ENCODE measurements at places on chromosomes 2 and 18. TPM values are rescaled to one million over a fixed set of nuclear protein-coding genes. Genes with fewer than 3 reads are reported as not detected.

Gene IL1RN
- total RNA-seq, result not detected

Gene UGT1A10
- total RNA-seq, result not detected

Gene IL36B
- total RNA-seq, result not detected

Gene PRKAG3
- not detected for total RNA-seq

Gene PDE11A
- 0.09 TPM for total RNA-seq

Gene KCNG2
- 0.51 TPM for total RNA-seq

Gene PLGLB2
- 0.65 TPM for total RNA-seq

Gene G6PC2
- not detected for total RNA-seq

Gene VIL1
- total RNA-seq, result not detected

Gene GREB1
- 0.33 TPM for total RNA-seq

Gene SLC35F6
- total RNA-seq, result 52.8 TPM

Gene STAT4
- total RNA-seq, result 0.51 TPM

Gene PAIP2B
- total RNA-seq, result 1.9 TPM

Gene SLC11A1
- total RNA-seq, result 0.05 TPM

Gene GATA6
- 0.98 TPM for total RNA-seq

Gene RAB6D
- total RNA-seq, result not detected

Gene NGEF
- total RNA-seq, result 0.17 TPM

Gene DNAJC5G
- total RNA-seq, result 2.7 TPM

Gene BOLL
- not detected for total RNA-seq

Gene FOXI3
- not detected for total RNA-seq

Gene APOB
- 0.09 TPM for total RNA-seq

Gene CYP1B1
- total RNA-seq, result 5.6 TPM

Gene NEB
- 1.2 TPM for total RNA-seq

Gene CFAP221
- not detected for total RNA-seq

Gene CSRNP3
- total RNA-seq, result 0.51 TPM

Gene XIRP2
- not detected for total RNA-seq

Measured in dermis blood vessel endothelial cell (primary cell).